Activated CD4-positive, alpha-beta T cell treated with anti-CD3 and anti-CD28 coated beads, Interleukin-2, amount 50 U/mL, for 48 hours (primary cell): ENCODE measurements at places on chromosomes 5 and 9.

DNA sequence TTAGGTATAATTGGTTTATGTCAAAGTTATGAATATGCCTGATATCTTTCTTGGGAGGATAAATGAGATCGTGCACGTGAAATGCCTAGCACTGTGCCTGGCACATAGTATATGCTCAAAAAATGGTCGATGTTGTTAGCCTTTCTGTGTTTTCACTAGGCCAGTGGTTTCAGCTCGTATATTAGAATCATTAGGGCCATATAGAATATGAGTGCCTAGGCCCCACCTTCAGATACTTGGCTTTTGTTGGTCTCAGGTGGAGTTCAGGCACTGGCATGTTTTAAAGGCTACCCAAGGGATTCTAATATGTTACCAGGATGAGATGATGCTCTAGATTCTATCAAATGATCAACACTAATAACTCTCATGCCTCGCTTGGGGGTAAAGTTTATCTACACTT, 56.8 kb downstream of the ELL2 start:
- DNase-seq: no peak

- DNase-seq: no peak
Observed at GRCh38 chr5:72503888-72504491, 3.2 kb downstream of the ZNF366 start.

- DNase-seq: no peak
Observed at GRCh38 chr9:108191065-108191464, 664.7 kb downstream of the ACTL7B start.

GRCh38 chr5:86320266-86320665, 297.5 kb upstream of the COX7C start:
- DNase-seq: no peak

GRCh38 chr5:72561148-72561972, 54.1 kb upstream of the ZNF366 start:
- no peak for DNase-seq
